Endothelial cell (in vitro differentiated cells): ENCODE measurements at places on chromosomes 2 and 18.

DNA sequence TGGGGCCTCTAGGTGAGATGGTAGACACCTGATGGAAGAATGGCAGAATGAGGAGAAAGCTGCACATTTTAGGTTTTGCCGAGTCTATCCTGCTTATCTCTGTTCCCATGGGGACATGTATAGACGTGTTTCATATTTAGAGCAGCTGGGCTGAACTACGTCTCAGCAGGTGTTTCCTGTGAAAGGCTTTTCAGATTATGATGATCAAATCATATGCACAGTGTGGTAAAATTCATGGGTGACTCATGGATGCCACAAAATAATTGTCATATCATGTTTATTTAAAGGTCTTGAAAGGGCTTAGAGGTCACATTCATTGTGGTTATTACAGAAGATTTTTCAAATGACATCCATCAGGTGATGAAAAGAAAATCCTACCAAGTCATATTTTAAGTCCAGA, 90.5 kb downstream of the ICOS start:
- no peak for DNase-seq

GRCh38 chr2:60679036-60679780, 76.9 kb upstream of the PAPOLG start:
- DNase-seq = no peak

DNA sequence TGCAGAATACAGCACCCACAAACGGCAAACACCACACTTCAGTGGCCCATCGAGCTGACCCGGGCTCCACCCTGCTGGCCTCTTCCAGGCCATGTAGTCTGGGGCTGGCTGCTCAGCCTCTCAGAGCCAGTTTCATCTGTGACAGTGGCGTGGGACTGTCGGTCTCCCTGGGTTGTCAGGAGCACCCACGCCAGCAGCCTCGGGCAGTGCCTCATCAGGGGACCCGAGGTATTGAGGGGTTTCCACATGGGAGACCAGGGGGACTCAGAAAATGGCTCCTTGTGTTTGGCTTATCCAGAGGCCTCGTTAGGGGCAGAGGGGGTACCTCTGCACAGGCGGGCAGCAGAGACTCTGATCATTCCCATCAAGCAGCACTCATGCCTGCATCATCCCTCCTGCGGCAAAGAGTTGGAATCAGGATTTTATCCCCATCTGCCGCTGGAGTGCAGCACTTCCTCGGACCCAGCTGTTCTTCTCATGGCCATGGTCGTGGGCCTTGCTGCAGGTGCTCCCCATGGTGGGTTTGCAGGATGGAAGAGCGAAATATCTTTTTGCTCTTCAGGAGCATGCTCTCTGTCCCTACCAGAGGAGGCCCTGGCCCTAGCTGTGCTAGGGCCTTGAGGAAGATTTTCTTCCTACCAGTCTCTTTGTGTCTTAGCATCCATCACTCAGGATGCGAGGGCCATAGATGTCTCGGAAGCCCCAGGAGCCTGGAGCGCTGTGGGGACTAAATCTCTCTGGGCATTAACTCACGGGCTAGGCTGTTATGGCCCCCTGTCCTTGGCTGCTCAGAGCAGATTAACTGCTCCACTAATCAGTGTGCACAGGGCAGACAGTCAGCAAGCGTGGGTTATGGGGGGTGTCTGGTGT, 100.8 kb downstream of the CLIP4 start:
- no peak for DNase-seq

DNA sequence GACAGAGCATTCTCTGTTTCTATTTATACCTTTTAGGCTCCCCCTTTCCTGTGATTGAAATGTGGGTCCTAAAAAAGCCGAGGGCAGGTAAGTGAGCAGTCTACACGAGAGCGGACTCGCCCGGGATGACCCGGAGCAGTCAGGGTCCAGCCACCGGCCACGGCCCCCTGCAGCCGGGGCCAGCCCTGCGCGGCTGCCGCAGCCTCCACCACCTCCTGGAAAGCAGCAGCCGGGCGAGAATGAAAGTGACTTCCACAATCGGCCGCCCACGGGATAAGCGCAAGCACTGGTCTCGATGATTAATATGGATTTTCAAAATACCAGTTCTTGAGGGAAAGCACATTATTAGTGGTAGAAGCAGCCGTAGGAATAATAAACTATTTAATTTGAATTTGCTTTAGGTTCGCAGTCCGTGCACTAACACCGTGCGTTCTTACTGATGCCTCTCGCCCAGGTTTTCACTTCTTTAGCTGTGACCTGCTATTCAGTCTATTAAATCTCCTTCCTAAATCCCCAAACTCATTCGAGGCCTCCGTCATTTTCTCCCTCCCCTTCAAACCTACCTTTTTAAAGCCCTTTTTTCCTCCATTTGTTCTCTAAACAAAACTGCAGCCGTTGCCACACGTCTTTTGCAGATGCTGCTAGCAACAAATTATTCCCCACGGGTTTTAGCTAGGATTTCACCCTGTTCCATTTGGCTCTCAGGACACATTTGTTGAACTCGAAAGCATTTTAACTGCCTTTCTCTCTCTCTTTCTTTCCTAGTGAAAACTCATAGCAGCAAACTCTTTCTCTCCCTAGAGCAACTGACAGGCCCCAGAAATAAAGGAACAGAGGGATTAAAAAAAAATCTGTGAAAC, 1015.1 kb upstream of the PIK3C3 start:
- no peak for DNase-seq

GRCh38 chr18:57698571-57699276, 77.1 kb upstream of the NARS1 start:
- no peak for DNase-seq

GRCh38 chr2:3604207-3604877, 9.4 kb downstream of the COLEC11 start:
- DNase-seq = no peak

- DNase-seq = no peak
These were observed 12.2 kb upstream of the ALPK2 start for GRCh38 chr18:58640891-58641610.
